ENCODE measurements at places on chromosomes 5 and 9.

DNA sequence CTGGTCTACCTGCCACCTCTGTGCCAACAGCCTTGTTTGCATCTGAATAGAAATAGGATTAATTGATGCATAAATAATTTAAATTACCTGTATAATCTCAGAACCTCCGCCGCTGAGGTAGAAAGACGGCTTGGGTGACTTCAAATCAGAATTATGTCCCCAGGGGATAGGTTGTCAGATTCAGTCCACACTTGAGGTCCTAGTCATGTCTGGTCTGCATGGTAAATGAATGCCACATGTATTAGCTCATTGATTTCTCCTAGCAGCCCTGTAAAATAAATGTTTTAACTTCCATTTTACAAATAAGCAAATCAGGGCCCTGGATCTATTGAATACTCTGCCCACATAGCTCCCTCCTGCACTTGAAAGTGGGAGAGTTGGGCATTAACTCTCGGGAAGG lies 368.0 kb upstream of the WWC1 start:
- DNase-seq, result no peak

- DNase-seq, result no peak
Measured at GRCh38 chr5:112647428-112647827, 90.3 kb upstream of the APC start.

DNA sequence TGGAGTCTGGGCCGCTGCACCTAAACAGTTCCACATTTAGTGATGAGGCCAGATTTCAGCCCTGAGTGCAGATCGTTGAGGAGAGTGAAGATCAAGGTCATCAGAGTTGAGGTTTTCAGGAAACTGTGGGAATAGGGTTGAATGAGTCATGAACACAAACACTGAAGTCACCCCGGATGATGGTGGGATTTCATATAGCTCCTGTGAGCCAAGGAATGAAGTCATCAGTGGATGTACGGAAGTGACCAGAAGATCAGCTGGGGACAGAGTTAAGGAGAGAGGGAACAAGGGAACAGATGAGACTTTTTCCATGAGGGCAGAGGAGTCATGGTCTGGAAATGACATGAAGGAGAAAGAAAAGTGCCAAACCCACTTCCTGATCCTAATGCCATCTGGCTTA lies 36.5 kb downstream of the PALM2AKAP2 start:
- no peak for DNase-seq

DNA sequence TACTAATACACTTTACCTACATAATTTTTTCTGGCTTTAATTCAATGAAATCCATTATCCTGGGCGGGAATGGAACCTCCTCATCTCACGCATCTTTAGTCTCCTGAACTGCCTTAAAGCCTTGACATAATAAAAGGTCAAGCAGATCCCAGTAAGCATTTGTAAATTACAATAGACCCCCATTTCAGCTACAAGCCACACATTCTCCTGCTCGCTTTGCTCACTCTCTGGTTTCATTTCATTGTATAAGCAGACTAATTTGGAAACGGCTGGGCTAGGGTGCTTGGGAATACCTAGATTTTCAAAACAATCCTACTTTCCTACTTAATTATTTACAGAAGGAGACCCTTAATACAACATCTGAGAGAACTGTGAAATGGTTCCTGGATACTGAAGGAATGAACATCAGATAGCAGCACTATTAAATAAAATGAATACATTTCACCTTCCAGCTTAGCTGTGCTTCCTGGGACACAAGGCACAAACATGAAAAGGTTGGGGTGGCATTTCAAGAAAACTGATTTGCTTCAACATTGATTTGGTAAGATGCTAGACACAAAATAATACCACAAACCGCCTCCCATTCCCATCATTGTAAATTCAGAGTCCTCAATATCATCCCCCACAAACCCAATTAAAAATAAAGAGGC lies 1.5 kb downstream of the JAKMIP2 start:
- no peak for DNase-seq

GRCh38 chr9:105662184-105663104 lies at the start of gene TAL2:
TAL2 (plus strand) TSS chr9:105662457; CDS start chr9:105662497, 40 bp downstream.
- no peak for DNase-seq

DNA sequence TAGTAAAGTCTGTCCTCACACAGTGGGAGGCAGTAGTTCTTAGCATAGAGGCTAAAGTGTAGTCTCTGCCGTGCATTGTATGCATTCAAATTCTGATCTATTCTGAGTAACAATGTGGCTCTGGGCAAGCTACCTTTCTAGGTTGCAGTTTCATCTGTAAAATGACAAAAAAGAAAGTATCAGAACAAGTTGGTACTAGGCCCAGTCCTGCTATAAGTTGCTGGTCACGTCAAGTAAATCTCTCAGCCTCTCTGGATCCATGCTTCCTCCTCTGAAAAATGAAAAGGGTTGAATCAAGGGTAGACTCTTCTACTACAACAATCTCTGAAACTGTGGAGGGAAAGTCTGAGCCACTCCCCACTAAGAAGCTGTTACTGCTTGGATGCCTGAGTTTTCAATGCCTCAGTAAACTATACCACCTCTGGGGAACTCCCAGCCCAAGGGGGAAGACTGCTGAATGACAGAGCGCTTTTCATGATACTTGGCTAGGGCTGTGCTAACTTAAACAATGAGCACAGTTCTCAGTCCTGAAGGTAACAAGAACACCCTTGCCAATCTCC lies 34.5 kb upstream of the SPARC start:
- DNase-seq, result no peak

DNA sequence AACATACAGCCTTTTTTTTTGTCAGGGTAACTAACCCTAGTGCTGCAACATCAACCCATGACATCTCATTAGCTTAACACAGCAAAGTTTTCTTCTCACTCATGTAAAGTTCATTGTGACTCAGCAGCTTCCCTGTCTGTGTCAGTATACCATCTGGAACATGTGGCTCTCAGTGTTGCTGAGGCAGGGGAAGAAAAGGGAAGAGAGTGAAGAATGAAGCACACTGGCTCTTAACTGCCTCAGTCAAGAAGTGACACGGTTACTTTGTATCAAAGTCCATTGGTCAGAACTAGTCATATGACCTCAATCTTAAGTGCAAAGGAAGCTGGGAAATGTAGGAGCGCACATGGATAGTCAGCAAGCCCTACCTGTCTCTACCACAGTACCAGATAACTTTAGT lies 185.0 kb upstream of the ELL2 start:
- no peak for DNase-seq

- DNase-seq, result no peak
Measured at GRCh38 chr5:80916676-80917075, 43.5 kb upstream of the RASGRF2 start.

DNA sequence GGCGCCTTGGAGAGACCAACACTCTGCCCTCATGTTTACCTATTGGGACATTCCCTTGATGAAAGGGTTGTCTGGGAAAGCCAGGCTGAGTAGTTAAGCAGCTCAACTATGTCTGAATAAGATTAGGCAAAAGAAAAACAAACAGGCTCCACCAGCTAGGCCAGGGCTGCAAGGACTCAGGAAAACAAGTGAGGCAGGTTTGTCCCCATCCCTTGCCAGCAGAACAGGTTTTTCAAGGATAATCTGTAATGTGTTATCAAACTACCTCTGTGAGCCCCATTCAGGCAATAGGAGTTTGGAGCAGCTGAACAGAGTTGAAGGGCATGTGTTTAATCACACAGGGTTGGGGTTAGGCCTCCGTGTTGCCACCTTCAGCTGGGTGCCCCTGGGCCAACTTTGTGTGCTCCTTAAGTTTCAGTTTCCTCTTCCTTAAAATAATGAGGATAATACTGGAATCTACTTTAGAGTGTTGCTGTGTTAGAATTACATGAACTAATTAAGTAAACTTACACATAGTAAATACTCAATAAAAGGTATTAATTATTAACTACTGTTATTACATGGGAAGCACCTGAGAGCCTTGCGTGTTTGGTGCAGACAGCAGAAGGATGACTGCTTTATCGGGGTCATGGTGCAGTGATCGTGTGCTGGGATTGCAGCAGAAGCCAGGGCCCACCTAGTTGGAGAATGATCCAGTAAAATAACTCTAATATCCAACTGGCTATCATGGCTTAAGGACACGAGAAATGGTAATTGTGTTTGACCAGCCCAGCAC lies 72.1 kb upstream of the ATP10B start:
- no peak for DNase-seq

DNA sequence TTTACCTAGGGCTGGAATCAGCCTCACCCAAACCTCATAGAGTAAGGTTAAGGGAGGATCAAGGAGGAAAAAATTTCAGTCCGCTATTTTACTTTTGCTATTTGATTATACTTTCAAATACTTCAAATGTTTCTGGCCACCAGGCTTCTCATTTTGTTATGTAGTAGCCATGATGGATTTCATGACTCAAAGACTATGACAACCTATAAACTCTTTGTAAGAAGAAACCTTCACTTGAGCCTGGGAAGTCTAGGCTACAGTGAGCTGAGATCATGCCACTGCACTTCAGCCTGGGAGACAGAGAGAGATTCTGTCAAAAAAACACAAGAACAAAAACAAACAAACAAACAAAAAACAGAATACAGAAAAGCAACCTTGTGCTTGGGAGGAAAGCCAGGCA lies 293.6 kb upstream of the TNC start:
- no peak for DNase-seq

DNA sequence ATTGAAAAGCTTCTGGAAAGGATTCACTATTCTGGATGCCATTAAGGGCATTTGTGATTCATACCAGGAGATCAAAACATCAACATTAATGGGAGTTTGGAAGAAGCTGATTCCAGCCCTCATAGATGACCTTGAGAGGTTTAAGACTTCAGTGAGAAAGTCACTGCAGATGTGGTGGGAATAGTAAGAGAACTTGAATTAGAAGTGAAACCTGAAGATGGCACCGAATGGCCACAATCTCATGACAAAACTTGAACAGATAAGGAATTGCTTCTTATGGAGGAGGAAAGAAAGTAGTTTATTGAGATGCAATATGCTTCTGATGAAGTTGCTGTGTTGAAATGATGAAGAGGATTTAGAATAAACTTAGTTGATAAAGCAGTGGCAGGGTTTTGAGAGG lies 254.6 kb upstream of the SLC24A2 start:
- no peak for DNase-seq

GRCh38 chr5:160792281-160792680 lies 59.7 kb downstream of the ATP10B start:
- no peak for DNase-seq

GRCh38 chr5:8981496-8981895 lies 564.4 kb downstream of the SEMA5A start:
- no peak for DNase-seq

DNA sequence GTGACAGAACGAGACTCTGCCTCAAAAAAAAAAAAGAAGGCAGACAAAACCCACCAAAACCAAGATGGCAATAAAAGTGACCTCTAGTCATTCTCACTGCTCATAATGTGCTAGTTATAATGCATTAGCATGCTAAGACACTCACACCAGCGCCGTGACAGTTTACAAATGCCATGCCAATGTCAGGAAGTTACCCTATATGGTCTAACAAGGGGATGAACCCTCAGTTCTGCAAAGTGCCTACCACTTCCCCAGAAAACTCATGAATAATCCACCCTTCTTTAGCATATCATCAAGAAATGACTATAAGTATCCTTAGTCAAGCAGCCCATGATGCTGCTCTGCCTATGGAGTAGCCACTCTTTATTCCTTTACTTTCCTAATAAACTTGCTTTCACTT lies 4.7 kb upstream of the BICD2 start:
- DNase-seq, result no peak

DNA sequence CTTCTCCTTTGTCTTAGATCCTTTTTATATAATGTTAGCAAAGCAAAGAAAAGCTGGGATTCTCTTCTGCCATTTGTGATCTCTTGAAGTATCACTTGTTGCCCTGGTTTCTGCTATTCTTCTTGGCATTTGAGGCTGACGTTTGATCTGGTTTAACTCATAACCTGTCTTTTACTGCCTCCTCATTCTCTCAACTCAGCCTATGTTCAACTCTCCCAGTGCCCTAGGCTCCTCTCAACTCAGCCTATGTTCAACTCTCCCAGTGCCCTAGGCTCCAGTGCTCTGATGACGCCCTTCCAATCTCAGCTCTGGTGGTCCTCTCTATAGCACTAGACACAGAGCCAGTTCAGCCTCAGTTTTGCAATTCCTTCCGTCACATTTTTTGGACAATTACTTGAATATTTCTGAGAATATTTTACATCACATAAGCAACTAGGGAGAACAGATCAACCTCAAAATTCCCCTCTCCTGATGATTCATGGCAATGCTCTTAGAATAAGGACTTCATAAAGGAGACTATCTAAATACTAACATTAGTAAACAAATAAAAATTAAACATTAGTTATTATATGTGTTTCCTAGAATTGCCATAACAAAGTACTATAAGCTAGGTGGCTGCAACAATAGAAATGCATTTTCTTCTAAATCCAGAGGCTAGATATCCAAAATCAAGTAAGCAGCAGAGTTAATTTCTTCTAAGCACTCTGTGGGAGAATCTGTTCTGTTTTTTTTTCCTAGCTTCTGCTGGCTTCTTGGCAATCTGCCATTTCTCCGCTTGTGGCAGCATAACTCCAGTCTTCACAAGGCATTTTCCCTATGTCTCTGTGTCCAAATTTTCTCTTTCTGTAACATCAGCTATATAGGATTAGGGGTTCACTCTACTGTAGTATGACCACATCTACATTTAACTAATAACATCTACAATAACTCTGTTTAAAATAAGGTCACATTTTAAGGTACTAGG lies 662.1 kb upstream of the FTMT start:
- no peak for DNase-seq

- DNase-seq, result no peak
Measured at GRCh38 chr5:154698763-154699162, 56.4 kb upstream of the LARP1 start.

DNA sequence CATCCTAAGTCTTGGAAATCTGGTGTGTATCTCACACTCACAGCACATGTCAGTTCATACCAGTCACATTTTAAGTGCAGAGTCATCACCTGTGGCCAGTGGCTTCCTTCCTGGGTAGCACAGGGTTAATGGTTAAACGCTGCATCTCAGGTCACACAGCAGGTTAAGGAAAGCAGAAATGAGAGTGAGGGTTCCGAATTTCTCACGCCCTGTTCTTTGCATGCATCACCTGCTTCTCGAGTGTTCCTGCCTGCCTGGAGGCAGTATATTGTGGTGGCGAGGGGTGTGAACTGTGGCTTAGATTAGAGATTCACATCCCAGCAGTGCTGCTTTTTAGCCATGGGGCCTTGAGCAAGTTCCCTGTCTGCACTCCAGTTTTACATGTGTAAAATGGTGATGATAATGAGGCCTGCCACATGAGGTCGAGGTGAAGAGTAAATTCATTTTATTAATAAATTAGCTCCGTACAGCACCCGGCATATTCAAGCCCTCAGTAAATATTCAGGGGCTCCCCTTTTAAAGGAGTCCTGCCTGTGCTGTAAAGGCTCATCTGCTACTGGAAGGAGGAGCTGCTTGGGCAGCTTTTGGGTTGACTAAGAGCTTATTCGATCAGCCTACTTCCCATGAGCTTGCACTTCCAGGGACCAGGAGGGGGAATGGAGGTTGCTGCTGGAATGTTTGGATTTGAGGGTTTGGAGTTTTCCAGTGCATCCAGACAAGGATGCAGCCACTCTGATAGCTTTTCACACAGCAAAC lies 61.1 kb upstream of the SAP30L start:
- DNase-seq, result no peak

- DNase-seq, result no peak
Measured at GRCh38 chr9:119009249-119009648, 360.0 kb downstream of the BRINP1 start.

- DNase-seq, result no peak
Measured at GRCh38 chr5:41795125-41795524, 75.1 kb downstream of the OXCT1 start.

GRCh38 chr9:121273064-121273775 lies 5.3 kb downstream of the GSN start:
- no peak for DNase-seq

GRCh38 chr5:58235299-58235698 lies 224.6 kb downstream of the PLK2 start:
- DNase-seq, result no peak

Data from stimulated activated CD4-positive, alpha-beta T cell treated with anti-CD3 and anti-CD28 coated beads, Interleukin-15, amount 100 ng/mL, for 1 hour (primary cell).